ENCODE measurements at places on chromosomes 12 and 14.

DNA sequence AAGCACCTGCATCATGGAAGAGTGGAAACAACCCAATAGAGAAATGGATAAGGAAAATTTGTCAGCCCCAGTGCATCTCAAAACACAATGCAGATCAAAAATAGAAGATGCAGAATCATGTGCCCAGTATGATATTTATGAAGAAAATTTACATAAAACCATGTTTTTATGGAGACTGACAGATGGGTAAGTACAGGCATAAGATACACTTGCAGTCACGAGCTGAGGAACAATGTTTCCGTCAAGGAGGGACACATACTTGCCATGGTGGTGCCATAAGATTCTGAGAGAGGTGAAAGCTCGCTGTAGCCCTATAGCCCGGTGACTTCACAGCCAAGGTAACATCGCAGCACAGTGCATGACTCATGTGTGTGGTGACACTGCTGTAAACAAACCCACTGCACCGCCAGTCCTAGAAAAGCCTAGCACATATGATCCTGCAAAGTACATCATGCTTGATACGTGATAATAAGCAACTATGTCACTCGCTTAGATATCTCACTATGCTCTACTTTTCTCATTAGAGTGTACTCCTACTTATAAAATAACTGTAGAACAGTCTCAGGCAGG lies 112.6 kb downstream of the RIMBP2 start:
- ATAC-seq: no peak

DNA sequence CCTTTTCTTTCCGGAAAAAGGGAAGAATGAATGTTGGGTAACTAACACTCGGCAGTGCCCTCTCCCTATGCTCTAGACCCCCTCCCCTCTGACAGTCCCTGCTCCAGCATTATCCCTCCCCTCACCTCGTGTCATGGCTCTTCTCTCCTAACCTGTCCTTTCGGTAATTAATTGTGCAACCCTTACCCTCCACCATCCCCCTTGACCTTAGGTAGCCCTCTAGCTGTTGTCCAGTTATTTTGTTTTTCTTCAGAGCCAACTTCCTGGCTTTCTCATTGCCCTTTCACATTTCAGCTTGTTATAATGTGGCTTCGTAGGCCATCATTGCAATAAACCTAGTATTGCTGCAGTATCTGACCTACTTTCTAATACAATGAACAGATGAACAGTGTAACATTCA lies 11.2 kb downstream of the ARG2 start:
- no peak for ATAC-seq

DNA sequence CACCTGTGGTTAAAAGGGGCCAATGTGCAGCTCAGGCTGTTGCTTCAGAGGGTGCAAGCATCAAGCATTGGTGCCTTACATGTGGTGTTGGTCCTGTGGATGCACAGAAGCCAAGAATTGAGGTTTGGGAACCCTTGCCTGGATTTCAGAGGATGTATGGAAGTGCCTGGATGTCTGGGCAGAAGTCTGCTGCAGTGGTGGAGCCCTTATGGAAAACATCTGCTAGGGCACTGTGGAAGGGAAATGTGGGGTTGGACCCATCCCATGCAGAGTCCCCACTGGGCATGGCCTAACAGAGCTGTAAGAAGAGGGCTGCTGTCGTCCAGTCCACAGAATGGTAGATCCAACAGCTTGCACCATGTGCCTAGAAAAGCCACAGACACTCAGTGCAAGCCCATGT lies 36.6 kb downstream of the PCNX1 start:
- ATAC-seq: no peak

- ATAC-seq: no peak
These were observed 599.5 kb downstream of the FLRT2 start for GRCh38 chr14:86129426-86129825.

DNA sequence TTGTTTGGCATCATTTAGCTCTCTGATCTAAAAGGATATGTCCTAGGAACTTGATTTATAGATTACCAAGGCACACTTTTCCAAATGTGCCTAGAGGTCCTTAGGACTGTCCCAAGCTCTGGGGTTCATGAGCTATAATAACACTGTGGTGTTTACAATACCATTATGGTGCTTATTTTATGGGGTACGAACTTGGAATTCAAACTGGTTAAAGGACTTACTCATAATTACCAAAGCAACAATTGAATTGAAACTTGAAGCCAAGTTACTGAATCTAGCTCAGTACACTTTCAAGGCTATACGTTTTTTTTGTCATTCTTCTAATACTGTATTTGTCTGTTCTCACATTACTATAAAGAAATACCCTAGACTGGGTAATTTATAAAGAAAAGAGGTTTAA lies 9.6 kb upstream of the TEP1 start:
- no peak for ATAC-seq

GRCh38 chr14:48936362-48936761 lies 649.8 kb downstream of the RPS29 start:
- peak; percentile 78 for ATAC-seq

- no peak for ATAC-seq
These were observed 165.7 kb downstream of the BMP4 start for GRCh38 chr14:53790731-53791500.

DNA sequence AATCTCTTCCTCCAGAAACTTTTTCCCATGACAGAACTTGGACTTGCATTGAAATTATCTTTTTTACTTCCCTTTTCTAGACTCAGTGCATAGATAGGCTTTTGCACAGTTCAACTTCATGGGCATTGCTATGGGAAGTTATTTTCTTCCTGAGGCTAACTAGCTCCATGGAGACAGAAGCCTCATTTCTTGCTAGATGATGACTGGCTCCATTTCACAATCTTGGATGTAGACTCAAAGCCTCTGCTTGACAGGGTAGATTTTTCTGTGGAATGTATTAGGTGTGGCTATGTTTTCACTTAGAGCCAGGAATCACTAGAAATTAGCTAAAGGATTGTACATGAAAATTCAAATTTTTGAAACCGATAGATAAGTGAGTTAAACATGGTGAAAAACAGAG lies 884.1 kb upstream of the MGAT4C start:
- no peak for ATAC-seq

- ATAC-seq: no peak
These were observed 33.3 kb upstream of the GPR68 start for GRCh38 chr14:91277546-91278382.

DNA sequence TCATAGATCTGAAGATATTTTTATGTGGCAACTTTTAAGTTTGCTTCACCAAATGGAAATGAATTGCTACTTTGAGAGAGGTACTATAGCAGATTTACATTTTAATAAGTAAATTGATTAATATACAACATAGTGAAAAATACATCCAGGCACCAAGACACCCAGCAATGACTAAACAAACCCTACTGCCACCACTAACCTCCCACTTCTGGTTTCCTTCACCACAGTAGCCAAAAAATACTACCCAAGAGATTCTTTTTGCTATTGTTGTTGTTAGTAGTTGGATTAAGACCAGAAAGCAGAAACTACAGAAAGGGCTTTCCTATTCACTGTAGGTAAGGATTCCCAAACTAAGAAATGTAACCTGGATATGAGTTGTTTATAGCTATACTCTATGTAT lies 54.1 kb downstream of the COCH start:
- no peak for ATAC-seq

- peak; percentile 91 for ATAC-seq
These were observed 35.1 kb downstream of the TMBIM6 start for GRCh38 chr12:49776413-49776812.

DNA sequence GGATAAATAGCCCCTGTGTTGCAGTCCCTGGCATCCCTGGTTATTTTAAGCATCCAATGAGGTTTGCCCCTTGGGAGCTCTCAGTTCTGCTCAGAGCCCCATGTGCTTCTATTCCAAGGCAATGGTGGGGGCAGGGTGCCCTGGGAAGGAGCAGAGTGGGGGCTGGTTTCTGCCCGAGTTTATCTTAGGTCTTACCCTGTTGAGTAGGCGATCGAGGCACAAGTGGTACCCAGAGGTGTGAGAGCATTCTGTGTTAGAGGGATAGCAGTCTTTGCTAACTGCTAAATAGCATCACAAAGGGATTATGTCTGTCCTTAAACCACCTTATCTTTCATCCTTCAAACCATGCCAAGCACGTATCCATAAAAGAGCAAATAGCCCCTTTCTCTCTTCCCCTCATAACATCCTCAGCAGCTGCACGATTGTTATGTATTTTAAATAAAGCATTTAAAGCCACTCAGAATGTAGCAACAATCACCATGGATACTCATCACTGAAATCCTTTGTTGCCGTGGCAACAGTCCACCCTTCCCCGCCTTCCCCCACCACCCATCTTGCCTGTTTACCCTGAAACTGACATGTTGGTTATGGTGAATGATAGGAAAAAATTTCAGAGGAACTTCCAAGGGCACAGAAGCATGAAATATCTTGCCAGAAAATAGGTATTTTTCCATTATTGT lies 139.3 kb downstream of the PTPN11 start:
- no peak for ATAC-seq

DNA sequence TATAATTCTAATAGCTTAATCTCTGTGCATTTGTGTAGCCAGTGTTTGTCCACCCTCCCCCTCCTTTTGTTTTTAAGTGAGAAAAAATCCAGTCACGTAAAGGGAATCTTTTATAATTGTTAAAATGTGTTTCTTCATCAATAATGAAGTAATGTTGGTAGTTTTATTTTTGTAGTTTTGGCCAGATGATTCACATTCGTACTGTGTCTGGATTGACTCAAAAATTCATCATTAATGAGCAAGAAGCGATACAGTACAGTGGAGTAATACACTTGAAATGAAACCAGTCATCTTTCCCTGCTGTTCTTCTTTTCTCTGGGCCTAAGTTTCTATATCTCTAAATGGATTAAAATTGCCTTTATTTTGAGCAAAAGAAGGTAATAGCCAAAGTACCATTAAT lies 86.5 kb downstream of the SRGAP1 start:
- peak; percentile 71 for ATAC-seq

- no peak for ATAC-seq
These were observed 30.5 kb upstream of the ITPR2 start for GRCh38 chr12:26863515-26863914.

DNA sequence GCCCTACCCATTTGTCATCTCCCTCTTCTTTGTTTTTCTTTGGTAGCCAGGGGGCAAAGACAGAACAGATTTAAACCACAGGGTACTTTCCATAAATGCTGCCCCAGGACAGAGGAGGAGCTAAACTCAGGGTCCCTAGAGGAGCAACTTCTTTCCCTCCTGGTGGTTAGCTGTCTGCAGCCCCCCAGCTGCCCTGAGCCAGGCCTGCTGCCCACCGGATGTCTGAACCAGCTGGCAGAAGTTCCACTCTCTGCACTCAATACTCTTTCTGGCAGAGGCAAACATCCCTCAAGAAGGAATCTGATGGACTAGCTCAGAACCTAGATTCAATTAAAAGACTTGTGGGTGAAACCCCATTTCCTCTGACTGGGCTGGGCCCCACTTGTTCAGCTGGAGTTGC lies 10.7 kb downstream of the VDR start:
- ATAC-seq: no peak

DNA sequence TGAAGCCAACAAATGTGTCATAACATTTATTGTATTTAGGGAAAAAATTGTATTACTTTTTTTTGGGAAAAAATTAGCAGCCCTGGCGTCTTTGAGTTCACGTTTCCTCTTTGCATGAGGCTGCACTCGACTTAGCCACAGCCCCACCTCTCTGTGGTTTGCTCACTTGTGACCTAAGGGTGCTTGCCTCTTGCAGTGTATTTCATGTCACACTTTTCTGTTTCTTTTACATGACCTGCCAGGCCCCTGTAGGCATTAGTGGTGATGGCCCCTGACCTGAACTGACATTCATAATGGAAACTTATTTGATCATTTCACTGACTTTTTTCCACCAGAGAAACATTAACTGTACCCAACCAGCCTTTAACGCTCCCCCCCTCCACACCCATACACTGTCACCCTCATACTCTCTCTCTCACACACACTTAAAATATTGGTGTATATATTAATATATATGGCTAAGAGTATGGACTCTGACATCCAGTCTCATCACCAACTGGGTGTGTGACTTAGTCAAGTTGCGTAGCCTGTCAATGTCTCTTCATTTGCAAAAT lies 122.9 kb downstream of the PRKCH start:
- ATAC-seq: no peak

DNA sequence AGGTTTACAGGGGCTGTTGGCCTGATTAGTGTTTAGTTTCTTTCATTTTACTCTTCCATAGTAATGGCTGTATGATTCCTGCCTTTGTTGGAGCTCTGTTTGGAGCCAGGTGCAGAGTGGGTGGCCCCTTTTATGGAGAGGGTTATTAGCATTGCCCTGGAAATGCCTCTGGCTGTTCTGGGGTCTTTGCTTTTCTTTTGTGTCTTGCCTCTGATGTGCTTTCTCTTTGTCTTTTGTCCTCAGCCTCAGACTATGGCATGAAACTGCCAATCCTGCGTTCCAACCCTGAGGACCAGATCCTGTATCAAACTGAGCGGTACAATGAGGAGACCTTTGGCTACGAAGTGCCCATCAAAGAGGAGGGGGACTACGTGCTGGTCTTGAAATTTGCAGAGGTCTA lies 6.9 kb downstream of the MLEC start:
- no peak for ATAC-seq

- no peak for ATAC-seq
These were observed 24.3 kb upstream of the FOXG1 start for GRCh38 chr14:28742171-28742846.

GRCh38 chr12:54019091-54019811 lies 9.0 kb upstream of the HOXC6 start:
- ATAC-seq: no peak

- no peak for ATAC-seq
These were observed 2.3 kb downstream of the RPS6KA5 start for GRCh38 chr14:91058042-91058581.

GRCh38 chr12:47737936-47738594 lies 12.8 kb upstream of the ENDOU start:
- ATAC-seq: no peak

- no peak for ATAC-seq
These were observed 48.2 kb downstream of the SERPINA3 start for GRCh38 chr14:94660306-94660946.

- ATAC-seq: peak; percentile 80
These were observed 10.0 kb upstream of the CDC42BPB start for GRCh38 chr14:103067231-103067954.

- no peak for ATAC-seq
These were observed 1.5 kb downstream of the CLECL1 start for GRCh38 chr12:9731393-9731792.

- no peak for ATAC-seq
These were observed 1.6 kb downstream of the SIX4 start for GRCh38 chr14:60722357-60723115.

DNA sequence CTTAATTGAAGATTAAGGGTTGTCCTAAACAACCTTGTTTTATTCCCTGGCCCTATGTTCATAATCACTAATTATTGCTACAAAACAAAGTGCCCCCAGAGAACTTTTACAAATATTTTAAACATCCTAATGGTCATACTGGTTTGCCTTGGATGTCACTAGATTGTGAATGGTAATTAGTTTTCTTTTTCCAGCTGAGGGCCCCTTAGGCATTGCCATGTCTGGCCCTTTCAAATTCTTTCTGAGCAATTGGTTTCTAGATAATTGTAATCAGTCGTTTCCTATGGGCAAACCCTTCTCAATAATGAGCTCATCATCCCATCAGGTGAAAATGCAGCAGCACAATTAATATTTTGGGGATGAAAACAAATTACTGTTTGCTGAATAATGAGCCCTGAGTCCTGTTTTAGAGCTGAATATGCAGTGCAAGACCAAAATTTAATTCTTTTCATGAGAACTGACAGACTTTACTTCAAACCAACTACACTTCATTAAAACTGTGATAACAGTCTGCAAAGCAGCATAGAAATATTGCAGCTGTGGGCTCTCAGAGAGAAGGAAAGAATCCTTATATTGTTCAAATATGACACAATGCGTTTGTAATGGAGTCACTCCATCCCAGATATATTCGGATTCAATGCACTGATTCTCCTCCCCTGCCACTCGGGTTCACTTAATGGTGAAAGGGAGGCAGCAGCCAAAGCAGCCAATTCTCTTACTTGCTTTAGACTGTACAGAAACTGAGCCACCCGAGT lies 67.7 kb upstream of the ARHGAP5 start:
- no peak for ATAC-seq

All from gastroesophageal sphincter (tissue), 4 donors.